ENCODE measurements at places on chromosomes 3 and 15. TPM values are rescaled to one million over a fixed set of nuclear protein-coding genes. Genes with fewer than 3 reads are reported as not detected.

GRCh38 chr15:85534031-85534430 is 153.6 kb downstream of the AKAP13 start:
- no peak for DNase-seq

DNA sequence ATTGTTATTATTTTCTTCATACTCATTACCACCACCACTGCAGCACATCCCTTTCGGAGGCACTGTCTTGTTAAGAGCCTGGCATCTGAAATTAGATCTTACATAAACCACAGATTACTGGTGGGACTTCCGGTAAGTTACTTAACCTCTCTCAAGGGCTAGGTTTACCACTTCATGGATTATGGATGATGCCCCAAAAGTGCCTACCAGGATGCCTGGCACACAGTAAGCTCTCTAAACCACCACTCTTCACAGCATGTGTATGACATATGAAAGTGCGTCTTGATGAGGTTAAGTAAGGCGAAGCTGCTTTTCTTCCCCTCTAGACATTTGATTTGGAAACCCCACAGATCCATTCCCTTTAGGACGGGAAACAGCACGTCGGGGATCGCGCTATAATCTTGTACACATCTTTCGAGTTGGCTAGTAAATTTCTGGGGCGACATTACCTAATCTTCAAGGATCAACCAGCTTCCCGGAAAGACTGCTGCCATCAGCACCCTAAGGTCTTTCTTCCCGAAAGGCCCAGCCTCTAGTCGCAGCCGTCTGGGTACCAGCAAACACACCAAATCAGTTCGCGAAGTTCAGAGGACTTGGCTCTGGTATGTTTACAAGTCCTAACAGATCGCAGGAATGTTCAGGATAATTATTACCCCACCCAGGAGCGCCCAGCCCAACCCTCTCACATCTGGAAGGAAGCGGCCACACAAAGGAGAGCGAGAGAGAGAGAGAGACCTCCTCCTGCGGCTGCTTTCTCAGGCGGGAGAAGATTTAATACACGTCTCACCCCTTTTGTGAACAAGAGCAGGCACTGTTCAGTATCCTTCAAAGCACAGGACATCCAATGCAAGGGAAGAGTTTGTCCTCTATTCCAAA is 155.1 kb upstream of the FRMD4B start:
- DNase-seq, result peak; percentile 57

The ZPLD1 gene
- total RNA-seq, result not detected

The DLL4 gene
- total RNA-seq, result 22.5 TPM

- no peak for DNase-seq
Measured at GRCh38 chr15:83112233-83112955, 4.9 kb downstream of the TM6SF1 start.

The IGSF10 gene
- total RNA-seq, result 15.3 TPM

DNA sequence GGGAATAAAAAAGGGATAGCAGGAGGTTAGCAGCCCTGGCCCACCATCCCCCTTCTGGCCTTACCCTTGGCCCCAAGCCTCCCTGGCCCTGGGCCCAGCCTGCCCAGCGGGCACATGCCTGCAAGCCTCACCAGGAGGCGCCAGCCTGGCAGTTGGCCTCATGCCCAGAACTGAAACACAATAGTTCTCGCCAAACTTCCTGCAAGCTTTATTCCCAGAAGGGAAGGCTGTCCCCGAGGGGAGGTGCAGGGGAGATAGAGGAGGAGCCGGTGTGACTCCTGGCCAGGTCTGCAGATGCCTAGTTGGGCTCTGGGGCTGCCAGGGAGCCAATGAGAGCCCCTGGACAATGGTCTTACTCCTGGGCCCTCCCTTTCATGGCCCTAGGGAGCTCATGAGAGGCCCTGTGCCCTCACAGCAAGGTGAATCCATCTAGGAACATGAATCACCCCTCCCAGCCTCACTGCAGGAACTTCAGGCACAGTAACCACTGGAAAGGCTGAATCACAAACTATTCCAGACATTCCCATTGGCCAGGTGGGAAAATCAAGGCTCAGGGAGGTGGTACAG is 4.0 kb downstream of the CCDC33 start:
- peak; percentile 91 for DNase-seq

DNA sequence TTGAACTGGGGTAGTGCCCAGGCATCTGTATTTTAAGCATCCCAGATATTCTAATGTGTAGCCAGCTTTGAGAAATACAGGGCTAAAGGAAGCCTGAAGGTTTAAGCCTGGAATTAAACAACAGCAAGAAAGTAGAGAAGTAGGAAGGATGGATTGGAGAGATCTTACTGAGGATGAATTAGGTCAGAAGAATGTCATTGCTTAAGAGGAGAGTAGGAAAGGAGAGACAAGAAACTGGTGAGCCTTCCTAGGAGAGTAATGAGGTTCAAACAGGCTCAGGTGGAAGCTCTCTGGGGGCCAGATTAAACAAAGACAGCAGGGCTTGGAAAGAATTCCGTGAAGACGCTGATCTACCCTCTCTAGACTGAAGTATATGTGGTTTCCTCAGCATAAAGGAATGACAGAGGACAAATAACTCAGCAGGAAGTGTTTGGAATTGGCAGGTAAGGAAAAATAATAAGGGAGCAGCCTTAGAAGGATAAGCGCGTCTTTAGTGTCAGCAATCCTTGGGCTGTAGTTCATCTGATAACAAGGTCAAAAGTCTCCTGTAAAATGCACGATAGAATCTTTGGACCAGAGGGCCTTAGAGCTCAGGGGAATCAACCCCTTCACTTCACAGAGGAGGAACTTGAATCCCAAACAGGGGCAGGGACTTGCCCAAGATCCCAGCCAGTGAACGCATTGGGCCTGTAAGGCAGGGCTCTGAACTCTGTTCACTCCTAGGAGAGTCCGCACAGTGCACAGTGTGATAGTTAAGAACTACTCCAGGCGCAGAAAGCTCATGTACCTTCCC is 90.9 kb downstream of the TP63 start:
- no peak for DNase-seq

DNA sequence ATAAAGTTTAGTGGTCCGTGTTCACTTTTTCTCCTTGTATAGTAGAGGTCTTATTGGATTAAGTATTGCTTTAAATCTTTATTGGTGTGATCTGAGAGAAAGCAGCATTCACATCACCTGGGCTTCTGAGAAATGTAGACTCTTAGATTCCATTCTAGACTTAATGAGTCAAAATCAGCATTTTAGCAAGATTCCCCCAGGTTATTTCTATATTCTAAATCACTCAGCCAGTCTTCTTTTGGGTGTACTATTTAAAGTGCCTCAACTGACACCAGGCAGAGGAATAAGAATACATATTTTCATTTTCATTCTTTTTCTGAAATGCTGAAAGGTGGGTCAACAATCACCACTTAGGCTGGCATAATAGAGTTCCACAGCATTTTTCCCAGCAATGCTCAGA is 481.7 kb downstream of the TUSC7 start:
- DNase-seq, result no peak

- DNase-seq, result peak; percentile 72
Measured at GRCh38 chr3:111803123-111803593, 55.9 kb upstream of the PHLDB2 start.

- no peak for DNase-seq
Measured at GRCh38 chr3:76025561-76025960, 240.2 kb upstream of the ZNF717 start.

DNA sequence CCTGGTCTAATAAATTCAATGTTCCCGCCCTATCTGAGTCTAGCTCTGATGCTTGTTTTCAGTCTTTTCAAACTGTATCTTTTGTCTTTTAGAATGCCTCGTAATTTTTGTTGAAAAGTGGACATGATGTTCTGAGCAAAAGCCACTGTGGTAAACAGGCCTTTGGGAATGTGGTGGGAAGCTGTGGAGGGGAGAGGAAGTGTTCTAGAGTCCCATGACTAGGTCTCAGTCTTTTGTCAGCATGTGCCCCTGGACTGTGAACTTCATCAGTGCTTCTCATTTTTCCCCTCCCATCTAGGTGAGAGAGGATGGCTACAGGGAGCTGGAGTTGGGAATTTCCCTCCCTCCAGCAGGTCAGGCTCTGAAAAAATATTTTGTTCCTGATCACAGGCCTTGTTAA is 33.7 kb downstream of the SUSD5 start:
- DNase-seq, result no peak

- DNase-seq, result no peak
Measured at GRCh38 chr3:79424811-79425210, 343.0 kb downstream of the ROBO1 start.

GRCh38 chr15:68574046-68574445 is 4.7 kb upstream of the CORO2B start:
- no peak for DNase-seq

DNA sequence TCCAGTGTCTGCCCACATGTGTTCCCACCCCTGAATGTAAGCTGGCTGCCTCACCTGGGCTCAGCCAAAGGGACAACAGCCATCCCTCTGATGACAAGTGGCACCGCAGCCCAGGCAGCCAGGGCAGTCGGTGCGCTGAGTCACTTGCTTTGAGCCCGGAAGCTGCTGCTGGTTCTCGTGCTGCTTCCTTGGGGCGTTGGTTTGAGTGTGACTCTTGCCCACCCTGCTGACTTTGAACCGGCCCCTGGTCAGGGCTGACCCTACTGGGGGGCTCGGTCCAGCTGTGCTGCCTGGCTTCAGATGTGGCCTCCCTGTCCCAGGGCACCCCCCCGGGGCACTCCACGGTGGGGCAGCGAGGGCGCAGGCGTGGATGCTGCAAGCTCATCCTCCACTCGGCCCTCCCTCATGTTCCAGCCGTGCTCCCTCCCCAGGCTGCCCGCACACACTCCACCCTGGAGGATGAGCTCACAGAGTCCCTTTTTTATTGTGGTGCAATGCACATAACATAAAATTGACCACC is 62.1 kb downstream of the EFCAB12 start:
- DNase-seq, result no peak

DNA sequence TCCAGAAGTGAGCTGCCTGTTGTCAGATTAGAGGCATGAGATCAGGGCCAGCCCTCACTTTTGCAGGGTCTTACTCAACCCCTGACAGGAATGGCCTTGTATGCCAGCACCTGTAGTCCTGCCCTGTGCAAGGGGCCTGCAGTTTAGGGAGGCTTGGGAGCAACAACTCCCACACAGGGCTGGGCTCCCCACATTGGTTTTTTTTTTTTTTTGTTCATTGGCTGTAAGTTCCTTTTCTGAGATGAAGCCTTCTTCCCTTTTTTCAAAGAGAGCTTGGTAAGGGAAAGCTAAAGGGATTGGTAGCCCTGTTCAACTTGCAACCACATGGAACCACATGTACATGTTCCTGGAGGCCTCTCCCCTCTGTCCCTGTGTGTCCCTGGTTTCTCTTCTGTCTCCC is 46.4 kb downstream of the TNFAIP8L3 start:
- DNase-seq, result no peak

DNA sequence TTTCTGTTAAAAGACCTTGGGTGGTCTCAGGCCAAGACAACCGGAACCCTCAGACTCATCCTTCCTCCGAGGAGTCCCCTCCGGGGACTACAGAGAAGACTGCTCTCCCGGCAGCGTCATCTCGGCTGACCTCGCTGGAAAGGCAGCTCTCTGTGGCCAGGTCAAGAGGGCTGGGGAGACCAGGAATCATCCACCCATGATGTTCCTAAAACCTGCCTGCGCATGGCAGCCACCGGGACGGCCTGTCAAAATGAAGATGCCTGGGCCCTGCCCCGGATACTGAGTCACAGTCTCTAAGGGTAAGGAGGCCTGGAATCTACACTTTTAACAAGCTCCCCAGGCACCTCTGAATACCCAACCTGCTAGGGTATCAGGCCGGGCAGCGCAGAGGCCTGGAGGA is 78.6 kb downstream of the RPN1 start:
- no peak for DNase-seq

DNA sequence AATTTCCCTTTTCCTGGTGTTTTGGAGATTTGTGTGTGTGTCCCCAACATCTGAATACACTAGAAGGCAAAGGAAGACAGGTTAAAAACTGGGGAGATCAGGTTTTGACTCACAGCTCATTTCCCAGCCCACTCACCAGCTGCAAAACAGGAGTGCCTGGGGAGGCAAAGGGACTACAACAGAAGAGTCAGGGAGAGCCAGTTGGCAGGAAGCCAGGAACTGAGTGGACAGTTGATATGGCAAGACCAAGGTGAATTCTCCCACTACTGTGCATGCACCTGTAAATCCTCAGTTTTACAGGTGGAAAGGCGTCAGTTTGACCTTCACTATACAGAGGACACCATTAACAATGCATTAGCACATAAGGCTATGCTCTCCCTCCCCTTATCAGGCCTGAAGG is 901.5 kb upstream of the SEMA6D start:
- DNase-seq, result peak; percentile 7

DNA sequence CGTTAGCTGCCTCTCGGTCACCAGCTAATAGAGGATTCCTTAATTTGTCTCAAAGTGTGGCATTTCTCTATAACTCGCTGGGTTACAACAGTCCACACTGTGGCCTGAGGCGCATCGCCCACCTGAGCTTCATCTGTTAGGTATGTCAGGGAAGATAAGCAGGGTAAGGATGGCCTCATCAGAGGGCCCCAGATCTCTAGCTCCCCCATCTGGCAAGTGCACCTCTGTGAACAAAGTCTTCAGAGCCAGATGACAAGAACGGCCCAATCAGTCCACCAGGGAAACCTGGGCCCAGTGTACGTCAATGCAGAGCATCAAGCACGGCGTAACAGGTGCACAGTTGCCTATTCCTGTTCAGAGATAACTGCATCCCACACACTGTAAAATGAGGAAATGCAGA is 23.2 kb downstream of the FRG2C start:
- DNase-seq, result no peak

- DNase-seq, result no peak
Measured at GRCh38 chr3:2468816-2469215, 370.1 kb downstream of the CNTN4 start.

- DNase-seq, result no peak
Measured at GRCh38 chr3:190494907-190495306, 19.0 kb upstream of the IL1RAP start.

GRCh38 chr15:95247071-95247984 is 1016.0 kb downstream of the MCTP2 start:
- no peak for DNase-seq

DNA sequence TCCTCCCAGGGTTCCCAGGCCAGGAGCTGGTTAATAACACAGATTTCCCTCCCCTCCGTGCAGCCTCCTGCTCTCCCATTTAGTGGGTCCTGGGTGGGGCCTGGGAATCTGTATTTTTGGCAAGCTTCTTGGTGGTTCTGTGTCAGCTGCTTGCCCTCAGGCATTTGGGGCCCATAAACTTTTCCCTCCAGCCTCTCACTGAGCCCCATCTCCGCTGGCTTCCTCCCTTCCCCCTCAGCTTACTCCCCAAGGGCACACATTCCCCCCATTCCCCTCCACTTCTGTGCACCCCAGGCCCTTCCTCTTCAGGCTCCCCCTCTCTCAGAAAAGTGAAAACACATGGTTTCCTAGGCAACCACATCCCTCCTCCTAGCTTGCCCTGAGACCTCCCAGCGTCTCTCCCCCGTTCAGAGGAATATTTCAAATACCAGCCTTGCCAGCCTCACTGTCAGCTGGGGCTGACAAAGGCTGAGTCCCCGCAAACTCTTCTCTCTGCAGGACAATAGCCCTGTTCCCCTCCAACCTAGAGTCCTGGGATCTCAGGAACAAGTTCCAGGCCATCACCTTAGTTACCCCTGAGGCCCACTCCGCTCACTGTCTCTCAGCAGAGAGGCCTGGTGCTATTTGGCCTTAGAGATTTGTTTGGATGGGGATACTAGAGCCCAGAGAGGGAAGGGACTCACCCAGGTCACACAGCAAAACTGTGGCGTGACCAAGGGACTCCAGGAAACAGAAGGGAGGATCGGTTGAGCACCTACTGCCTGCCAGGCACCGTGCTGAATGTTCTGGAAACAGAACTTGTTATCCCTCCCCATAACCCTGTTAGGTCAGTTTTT is 44.6 kb upstream of the SMAD6 start:
- DNase-seq, result peak; percentile 37

The PPP1R14D gene
- not detected for total RNA-seq

The PLSCR4 gene
- 55.6 TPM for total RNA-seq

The UBE2E1 gene
- total RNA-seq, result 82.8 TPM
